CD8-positive, alpha-beta memory T cell (primary cell): ENCODE measurements at places on chromosomes 2 and 18. TPM values are rescaled to one million over a fixed set of nuclear protein-coding genes. Genes with fewer than 3 reads are reported as not detected.

GRCh38 chr18:13444430-13445240 lies 226.1 kb downstream of the LDLRAD4 start:
- H3K36me3 ChIP-seq: no peaks in the 10 kb centered on the region
- no peak overlapping the region for H3K4me3 ChIP-seq
- no peak for DNase-seq
- H3K4me1 ChIP-seq: peaks cover 5% of the 10 kb centered on the region

DNA sequence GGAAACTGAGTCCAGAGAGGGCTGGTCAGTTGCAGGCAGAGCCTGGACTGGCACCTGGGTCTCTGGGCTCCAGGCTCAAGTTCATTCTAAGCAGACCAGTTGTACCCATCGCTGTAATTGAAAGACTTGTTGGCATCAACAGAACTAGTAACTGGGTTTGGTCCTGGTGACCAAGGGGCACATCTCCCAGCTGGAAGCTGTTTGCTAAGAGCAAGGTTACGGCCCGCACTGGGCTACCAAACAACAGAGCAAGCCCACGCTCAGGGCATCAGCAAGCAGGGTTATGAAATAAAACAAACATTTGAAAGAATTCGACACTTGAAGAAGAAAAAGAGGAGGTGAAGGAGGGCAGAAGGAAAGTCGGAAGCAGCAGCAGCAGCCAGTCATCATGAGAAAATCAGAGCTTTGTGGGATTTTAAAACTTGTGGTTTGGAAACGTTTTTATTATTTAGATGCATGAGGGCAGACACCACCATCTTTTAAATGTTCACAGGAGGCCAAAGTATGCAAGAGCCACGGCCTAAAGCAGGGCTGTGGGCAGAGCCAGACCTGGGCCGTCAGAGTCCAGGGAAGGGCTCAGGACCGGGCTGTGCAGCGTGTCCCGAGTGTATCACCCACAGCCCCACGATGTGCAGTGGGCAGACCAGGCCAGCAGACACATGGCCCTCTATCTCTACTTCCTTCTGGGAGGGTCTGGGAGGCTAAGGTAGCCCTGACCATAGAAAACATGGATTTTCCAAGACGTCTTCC lies 220.3 kb downstream of the BCL2 start:
- no peaks in the 10 kb centered on the region for H3K27me3 ChIP-seq
- DNase-seq: no peak
- no peak overlapping the region for H3K27ac ChIP-seq
- H3K4me3 ChIP-seq: peak overlapping the region; percentile 15
- H3K36me3 ChIP-seq: no peaks in the 10 kb centered on the region

DNA sequence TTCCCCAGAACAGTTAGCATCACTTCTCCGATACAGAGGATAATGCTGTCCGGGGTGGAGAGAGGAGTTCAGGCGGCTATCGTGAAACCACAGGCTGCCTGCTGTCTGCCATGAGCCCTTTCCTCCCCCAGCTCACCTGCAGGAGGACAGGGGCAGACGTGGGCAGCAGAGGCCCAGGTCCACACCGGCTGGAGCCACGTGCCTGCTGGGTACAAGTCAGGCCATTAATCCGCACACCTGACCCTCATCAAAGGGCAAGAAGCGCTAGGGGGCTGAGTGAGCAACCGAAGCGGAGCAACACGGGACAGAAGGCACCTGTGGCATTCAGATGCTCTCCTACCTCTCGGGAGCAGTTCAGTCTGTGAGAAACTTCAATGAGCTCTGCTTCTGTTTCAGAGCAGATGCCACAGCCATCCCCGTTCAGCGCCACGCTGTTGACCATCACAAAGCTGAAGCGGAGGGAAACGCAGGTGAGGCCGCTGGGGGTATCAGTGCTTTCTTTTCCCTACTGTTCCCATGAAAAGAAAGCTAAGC lies 21.5 kb downstream of the MPPE1 start:
- H3K27ac ChIP-seq: no peak overlapping the region
- H3K27me3 ChIP-seq: no peaks in the 10 kb centered on the region
- no peak for DNase-seq
- H3K4me3 ChIP-seq: no peak overlapping the region
- H3K36me3 ChIP-seq: peaks cover 6% of the 10 kb centered on the region

HAAO gene
- total RNA-seq: 0.35 TPM

SCN7A gene
- total RNA-seq: not detected

DNA sequence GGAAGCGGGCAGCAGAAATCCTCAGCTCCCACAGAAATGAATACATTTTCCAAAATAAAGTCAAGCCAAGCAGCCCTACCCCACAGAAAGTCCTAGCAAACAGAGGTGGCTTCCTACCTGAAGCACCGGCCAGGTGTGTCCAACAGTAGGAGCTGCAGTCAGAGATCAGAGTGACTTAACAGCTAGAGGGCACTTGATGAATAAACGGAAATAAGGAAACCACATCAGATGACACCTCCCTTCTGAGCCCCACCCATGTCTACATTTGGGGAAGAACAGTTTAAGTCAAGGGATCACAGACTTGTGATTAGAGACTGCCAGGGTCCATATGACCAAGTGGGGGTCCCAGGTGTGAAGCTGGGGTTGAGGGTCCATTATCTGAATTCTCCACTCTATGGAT lies at the start of gene CXCR1:
TSS of gene CXCR1 (minus strand) at position 172 of the 400 bp plus-strand sequence. CDS start 1,751 bp downstream, outside the sequence.
- H3K4me1 ChIP-seq: peaks cover 26% of the 10 kb centered on the region
- H3K36me3 ChIP-seq: no peaks in the 10 kb centered on the region
- H3K4me3 ChIP-seq: peak within 1 kb of the TSS; percentile 19
- DNase-seq: peak; percentile 25
- H3K27ac ChIP-seq: no peak within 1 kb of the TSS

DNA sequence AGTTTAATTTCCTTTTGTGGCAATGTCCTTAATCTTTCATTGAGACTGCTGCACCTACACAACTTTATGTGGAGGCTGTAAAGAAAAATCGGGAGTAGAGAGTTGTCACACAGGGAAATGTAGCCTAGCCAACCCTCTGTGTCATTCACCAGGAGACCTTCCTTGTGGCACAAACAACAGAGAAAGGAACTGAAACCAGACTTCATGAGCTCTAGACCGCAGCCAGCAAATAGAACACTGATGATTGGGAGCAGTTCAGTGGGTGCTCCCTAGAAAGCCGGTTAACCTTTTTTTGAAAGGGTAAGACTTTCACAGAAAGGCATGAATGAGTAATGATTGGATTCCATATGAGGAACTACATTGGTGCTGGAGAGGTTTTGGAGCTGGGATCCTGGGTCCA lies 1752.4 kb upstream of the CELF4 start:
- no peak overlapping the region for H3K27ac ChIP-seq
- DNase-seq: no peak
- H3K4me1 ChIP-seq: no peaks in the 10 kb centered on the region
- H3K4me3 ChIP-seq: no peak overlapping the region
